ENCODE measurements at places on chromosomes 1 and 21.
A peak's percentile ranks its signal among the peaks of the same experiment; 100 is the strongest.

- no peak for DNase-seq
Observed at GRCh38 chr1:22553104-22553880, 10.0 kb upstream of the EPHA8 start.

- peak; percentile 98 for DNase-seq
Observed at GRCh38 chr1:84847253-84848250, 45.5 kb downstream of the LPAR3 start.

- no peak for DNase-seq
Observed at GRCh38 chr1:47432071-47433036, 5.5 kb upstream of the FOXD2 start.

DNA sequence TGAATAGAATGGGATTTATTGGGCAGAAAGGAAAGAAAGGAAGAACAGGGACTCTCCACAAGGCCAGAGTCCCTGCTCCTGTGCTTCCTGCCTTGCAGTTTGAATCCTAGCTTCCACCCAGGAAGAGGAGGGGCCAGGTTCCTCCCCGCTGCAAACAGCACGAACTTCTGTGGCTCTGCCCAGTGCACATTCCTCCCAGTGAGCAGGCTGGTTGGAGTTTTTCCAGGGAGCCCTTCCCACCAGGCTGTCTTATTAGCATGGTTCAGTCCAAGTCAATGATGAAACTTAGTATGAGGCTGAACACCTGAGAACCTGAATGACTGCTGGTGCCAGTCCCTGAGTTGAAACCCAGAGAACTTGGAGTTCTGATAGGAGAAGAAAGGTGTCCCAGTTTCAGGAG is 247.2 kb downstream of the DUSP10 start:
- DNase-seq, result peak; percentile 2

GRCh38 chr1:180311011-180311730 is 81.1 kb downstream of the LHX4 start:
- DNase-seq, result no peak

- DNase-seq, result no peak
Observed at GRCh38 chr1:106290805-106291501, 765.5 kb upstream of the PRMT6 start.

GRCh38 chr21:41398251-41398650 is 27.8 kb upstream of the MX1 start:
- no peak for DNase-seq

GRCh38 chr1:112507336-112507735 is 1.4 kb upstream of the WNT2B start:
- no peak for DNase-seq

- DNase-seq, result no peak
Observed at GRCh38 chr1:177849579-177850290, 120.1 kb downstream of the SEC16B start.

GRCh38 chr1:150628766-150629114 is 672 bp downstream of the ENSA start:
- DNase-seq, result no peak

All from COR-L47 (cell line).